ENCODE measurements at places on chromosomes 2 and 18. TPM values are rescaled to one million over a fixed set of nuclear protein-coding genes. Genes with fewer than 3 reads are reported as not detected.

Gene REG3G
- not detected for total RNA-seq

DNA sequence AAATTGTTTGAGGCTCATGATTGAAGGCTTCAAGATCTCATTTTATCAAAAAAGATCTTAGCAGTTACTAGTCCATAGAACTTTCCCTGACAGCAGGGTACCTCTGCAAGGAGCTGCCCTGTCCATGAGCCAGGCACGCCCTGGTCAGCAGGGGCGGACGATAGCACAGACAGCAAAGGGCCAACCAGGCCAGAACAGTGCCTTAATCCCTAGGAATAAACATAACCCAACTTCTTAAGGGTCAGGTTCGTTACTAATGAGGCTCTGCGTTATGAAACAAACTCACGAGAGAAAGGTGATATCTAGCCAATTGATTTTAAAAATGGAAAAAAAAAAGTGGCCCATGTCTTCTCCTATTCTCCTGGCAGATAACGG is 59.2 kb downstream of the BCL2 start:
- no peak for DNase-seq

- DNase-seq = peak; percentile 49
Measured at GRCh38 chr2:158667586-158667985, 127.5 kb upstream of the DAPL1 start.

- DNase-seq = no peak
Measured at GRCh38 chr2:145138626-145139025, 618.7 kb upstream of the ZEB2 start.

GRCh38 chr2:215002500-215002899 is 135.9 kb downstream of the ABCA12 start:
- DNase-seq = peak; percentile 24

Gene CD207
- total RNA-seq = 0.10 TPM

DNA sequence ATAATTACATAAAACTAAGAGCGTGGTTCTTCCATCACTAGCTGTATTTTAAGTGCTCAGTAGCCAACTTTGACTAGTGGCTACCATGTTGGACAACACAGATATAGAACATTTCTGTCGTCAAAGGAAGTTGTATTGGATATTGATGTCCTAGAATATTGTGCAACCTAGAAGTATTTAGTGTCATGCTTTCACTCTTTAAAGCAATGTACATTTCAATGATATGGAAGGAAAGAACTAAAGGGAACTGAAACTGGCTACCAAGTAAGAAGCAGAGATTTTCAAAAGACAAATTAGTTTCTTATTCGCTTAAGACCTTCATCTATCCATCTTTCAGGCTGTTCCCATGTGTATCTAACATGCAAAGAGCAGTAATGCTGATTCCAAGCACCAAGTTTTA is 85.4 kb upstream of the EML6 start:
- no peak for DNase-seq

Gene LYG2
- not detected for total RNA-seq

DNA sequence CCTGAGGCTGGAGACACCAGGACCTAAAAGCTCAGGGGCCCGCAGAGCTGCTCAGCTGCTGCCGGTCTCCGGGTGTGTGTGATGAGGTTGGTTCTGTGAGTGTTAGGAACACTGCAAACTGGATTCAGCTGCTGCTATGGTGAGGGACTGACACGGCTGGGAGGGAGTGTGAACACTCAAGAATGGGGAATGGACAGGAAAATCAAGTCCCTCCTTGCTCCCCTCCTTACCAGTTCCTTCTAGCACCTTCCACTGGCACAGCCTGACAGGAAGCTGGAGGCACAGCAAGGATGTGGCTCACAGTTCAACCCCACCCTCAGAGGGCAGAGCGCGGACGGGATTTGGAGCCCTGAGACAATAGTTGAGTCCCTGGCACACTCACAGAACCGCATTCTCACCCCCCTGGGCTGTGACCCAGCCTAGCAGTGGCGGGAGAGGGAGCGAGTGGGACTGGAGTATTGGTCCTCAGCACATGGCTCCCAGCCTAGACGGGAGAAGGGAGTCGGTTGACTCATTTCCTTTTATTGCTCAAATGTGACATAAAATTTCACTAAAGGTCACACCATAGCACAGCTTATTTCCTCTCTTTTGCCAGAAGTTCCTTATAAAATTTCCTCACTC is 42.5 kb downstream of the LRRC30 start:
- DNase-seq = no peak

DNA sequence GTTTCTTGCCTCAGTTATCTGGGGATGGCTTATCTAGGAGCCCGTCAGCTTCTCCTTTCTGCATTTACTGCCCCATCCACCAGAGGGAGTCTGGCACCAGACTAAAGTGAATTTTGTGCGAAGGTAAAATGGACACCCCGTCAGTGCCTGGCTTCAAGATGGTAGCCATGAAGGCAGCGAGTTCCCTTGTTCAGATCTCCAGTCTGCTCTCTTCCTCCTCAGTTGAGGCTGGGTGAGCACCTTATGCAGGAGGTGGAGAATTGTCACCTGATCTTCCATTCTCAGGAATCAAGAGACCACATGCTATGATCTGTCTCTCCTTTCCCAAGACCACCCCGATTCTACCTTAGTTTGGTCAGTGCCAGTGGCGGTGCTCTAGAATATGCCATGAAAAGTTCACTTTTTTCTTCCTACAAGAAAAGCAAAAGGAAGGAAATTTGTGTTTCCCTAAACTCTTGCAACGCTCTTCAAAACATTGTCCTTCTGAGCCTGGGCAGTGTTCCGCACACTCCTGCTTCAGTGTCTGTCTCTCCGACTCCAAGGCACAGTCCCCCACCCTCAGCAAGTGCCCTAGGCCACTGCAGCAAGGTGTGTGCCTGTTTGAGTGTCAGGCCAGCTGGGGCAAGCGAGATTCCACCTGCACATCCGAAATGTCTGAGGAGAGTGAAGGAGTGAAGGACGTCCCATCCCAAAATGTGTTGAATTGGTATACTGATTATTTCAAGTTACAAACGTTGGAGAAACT is 168.6 kb downstream of the SS18 start:
- DNase-seq = no peak

GRCh38 chr2:232230560-232230959 is 148.0 kb upstream of the ALPP start:
- no peak for DNase-seq

Gene SSB
- total RNA-seq = 110 TPM

Gene GRB14
- 0.25 TPM for total RNA-seq

Gene LRRC30
- total RNA-seq = not detected

Gene COL4A4
- total RNA-seq = 2.3 TPM

Gene SCN3A
- not detected for total RNA-seq
